CD4-positive, alpha-beta T cell treated with Interleukin-1 beta for 1 hour (primary cell): ENCODE measurements at places on chromosomes 6 and 20.

- no peak for DNase-seq
These were observed 30.3 kb downstream of the LRFN2 start for GRCh38 chr6:40556881-40557280.

DNA sequence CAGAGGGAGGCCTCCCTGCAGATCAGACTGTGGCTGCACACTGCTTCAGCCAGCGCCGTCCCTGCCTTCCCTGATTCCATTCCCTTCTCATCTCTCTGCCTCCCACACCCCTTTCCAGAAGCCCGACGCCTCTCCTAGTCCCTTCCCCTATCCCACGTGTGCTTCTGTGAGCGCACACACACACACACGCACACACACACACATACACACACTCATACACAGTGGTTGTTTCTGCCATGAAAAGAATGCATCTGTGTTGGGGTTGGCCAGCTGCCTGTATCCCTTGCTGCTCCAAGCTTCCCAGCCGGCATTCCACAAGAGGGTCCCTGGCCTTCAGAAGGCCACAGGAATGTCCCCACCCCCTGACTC lies 51.7 kb downstream of the MOCS1 start:
- DNase-seq: no peak

DNA sequence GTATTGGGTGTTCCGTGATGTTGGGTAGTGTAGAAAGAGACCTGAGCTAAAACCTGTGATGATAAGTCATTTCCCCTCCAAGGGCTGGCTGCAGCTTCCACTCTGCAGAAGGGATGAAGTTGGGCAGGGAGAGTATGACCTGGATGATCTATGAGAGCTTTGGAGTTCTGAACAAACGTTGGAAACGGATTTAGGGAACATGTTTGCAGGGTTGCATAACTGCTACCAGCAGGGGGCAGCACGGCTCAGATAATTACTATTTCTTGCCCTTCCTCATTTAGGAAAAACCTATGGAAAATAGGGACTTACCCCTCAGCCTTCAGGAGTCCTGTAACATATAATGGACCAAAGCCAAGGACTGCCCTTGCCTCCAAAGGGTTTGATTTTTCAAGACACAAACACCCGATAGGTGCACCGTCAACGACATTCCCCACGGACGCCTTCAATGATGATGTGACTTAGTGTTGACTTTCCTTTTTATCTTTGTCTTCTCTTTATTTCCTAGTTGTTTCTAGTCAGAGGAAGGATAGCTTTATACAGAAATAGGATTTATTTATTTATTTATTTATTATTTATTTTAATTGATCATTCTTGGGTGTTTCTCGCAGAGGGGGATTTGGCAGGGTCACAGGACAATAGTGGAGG lies 164.9 kb upstream of the SASH1 start:
- DNase-seq: peak; percentile 12

GRCh38 chr6:68726337-68726736 lies 91.3 kb downstream of the ADGRB3 start:
- DNase-seq: no peak
